ENCODE measurements at places on chromosomes 3 and 15.

DNA sequence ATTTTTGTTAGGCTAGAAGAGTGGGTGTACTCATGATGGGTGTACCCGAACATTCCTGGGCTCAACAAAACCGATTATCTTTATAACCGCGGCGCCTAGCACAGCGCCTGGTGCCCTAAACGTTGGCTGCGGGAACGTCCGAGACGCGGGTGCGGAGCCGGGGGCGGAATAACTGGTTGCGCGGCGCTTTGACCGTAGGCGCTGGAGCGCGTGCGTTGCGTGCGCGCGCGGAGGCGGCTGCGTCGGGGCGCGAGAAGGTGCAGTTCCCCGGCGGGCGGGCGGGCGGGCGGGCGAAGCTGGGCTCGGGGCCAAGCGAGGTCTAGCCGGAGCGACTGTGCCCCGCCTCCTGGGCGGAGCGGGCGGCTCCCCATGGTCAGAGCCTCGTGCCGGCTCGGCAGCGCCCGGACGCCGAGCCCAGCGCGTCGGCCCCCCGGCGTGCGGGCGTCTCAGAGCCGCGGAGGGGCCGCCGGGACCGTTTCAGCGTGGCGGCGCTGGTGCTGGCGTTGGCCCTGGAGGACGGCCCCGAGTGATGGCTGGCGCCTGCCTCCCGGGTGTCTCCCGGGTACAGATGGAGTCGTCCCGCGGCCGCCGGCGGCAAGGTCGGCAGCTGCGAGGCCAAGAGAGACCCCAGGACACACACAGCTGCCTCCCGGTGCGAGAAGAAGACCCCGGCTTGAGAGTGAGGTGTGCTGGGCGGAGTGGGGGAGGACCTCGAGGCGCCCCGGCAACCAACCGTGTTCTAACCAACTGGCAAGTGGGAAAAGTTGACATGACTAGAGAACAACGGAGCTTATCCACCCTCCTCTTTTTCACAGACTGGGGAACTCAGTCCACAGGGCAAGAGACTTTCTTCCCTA is at the start of gene PLAAT1:
Gene PLAAT1, plus strand, starts transcription at position 373 of the 857 bp plus-strand sequence. CDS start 14,429 bp downstream, outside the sequence.
- DNase-seq = no peak

- DNase-seq = peak; percentile 35
Observed at GRCh38 chr3:58062472-58062871, 54.2 kb downstream of the FLNB start.

- DNase-seq = no peak
Observed at GRCh38 chr15:78977091-78977571, 32.3 kb upstream of the CTSH start.

DNA sequence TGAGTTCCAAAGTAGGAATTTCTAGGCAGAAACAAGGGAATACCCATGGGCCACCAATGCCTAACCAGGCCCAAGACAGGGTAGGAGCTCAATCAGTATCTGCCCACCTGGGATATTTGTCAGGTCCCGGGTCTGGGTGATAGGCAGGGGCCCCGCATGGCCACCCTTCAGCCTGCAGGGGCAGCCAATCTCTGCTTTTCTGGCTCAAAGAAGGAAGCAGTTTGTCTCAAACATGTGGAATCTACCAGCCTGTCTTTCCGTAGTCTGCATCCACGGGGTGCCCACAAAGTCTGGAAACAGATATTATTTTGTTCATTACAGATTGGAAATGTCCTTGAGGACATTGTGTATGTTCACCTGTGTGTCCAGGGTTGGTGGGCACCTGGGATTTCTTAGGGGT is 56.2 kb downstream of the CEMIP start:
- no peak for DNase-seq

DNA sequence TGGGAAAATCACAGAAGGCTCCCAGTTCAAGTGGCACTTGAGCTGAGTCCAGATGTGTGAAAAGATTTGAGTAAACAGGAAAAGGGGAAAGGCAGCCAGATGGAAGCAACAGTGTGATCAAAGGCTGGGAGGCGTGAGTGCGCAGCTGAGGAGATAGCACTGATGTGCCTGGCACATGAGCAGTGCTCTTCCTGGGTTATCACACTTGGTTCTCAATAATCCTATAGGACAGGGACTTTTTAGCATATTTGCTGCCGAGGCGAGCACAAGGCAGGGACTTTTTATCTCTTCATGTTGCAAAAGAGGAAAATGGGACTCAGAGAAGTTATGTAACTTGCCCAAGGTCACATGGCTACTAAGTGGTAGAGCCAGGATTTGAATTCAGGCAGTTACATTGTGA is 39.6 kb downstream of the CORO2B start:
- DNase-seq = no peak

GRCh38 chr15:69163141-69163669 is 2.8 kb downstream of the GLCE start:
- DNase-seq = no peak

Measured in HFFc6 (cell line).